OCI-M1 (cell line): ENCODE measurements at places on chromosomes 13 and 19.

DNA sequence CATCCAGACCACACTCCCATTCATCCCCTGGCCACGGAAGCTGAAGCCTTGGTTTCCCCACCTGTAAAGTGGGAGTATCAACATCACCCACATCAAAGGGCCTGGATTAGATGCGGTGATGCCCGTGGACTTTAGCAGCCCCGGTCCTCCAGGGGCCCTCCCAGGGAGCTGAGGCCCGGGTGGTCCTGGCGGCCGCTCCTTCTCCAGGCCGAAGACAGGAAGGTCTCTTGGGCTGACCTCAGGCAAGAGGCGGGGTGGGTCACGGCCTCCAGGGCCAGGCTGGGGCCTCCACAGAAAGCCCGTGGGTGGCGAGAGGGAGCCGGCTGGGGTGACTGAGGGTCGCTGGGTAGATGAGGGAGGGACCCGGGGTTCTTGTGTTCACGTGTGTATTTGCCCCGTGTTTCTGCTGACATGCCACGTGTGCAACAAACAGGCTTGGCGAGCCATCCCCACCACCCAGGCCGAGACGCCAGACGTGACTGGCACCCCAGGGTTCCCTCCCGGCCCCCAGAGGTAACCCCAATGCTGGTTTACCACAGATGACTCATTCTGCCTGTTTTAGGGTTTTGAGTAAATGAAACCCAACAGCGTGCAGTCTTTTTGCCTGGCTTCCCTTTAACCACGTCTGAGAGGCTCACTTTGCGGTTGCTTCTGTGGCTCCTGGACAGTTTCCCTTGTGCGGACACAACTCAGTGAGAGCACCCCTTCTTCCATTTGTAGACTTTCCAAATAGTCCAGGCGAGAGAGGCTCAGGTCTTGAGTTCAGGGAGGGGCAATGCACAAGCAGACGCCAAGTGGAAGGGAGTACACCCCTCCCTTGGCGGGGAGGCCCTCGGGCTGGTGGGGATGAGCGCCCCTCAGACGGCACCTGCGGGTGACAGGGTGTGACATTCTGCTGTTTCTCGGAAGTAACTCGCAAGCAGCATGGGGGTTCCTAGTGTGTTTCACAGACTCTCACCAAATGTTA, 42.9 kb downstream of the C13orf46 start:
- DNase-seq, result no peak

GRCh38 chr19:55261671-55262126, 2.9 kb upstream of the PPP6R1 start:
- no peak for DNase-seq

DNA sequence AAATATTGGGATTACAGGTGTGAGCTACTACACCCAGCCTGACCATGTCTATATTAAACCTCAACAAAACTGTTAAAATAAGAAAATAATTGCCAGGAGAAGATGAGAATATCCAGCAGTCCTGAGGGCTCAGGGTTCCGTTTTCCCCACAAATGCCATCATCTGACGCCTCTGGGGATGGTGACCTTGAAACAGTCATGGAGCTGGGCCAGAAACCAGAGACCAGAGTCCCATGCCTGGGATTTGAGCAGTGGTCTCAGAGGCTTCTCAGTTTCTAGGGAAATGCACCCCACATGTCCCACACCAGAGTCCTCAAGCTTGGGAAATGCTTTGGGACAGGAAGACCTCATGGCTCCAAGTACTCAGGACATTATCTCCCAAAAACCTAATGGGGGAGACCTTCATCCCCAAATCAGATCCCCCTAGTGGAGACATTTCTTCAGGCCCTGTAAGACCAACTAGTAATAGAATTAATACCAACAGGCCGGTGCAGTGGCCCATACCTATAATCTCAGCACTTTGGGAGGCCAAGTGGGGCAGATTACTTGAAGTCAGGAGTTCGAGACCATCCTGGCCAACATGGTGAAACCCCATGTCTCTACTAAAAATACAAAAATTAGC, 2.9 kb upstream of the MAP1S start:
- peak; percentile 13 for DNase-seq

GRCh38 chr13:89457977-89458376, 1786.8 kb downstream of the SLITRK5 start:
- no peak for DNase-seq

- DNase-seq, result peak; percentile 78
Measured at GRCh38 chr19:51480590-51480989, 2.3 kb downstream of the CEACAM18 start.

DNA sequence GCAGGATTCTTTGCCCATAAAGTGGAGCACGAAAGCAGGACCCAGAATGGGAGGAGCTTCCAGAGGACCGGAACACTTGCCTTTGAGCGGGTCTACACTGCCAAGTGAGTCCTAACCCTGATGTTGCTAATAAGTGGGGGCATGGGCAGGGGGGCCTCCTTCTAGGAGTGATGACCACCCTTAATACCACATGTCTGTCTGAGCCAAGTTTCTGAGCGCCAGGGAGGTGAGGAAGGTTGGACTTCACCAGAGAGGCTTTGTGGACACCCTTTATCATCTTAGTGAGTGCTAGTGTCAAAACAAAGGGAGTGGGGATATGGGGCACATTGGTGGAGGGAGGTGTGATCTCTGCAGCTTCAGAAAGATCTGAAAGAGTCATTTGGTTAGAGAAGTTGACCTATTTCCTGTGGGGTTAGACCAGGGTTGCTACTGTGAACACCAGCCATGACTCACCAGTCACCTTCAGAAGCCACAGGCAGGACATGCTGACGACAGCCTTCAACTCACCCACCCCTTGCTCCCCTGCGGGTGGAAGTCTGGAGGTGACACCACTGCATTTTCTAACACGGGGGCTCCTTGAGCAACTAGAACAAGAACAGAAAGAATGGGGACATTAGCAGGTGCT, 8.8 kb downstream of the ALOX5AP start:
- DNase-seq, result peak; percentile 1

DNA sequence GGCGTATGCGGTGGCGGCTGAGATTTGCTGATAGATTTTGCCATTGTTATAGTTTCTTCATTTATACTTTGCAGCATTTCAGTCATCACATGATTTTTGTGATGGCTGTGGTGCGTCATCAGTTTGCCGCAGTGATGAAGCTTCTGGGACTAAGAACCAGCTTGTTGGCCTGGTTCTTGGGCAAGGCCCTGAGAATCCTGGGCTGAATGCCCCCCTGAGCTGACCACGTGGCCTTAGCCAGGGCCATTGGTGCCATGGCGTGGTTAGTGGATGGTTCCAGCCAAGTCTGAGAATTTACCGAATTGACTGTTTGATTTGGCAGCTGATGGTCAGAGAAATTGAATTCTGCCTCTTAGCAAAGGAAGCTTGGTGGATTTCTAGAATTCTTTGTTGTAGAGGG, 17.8 kb downstream of the GATAD2A start:
- no peak for DNase-seq

DNA sequence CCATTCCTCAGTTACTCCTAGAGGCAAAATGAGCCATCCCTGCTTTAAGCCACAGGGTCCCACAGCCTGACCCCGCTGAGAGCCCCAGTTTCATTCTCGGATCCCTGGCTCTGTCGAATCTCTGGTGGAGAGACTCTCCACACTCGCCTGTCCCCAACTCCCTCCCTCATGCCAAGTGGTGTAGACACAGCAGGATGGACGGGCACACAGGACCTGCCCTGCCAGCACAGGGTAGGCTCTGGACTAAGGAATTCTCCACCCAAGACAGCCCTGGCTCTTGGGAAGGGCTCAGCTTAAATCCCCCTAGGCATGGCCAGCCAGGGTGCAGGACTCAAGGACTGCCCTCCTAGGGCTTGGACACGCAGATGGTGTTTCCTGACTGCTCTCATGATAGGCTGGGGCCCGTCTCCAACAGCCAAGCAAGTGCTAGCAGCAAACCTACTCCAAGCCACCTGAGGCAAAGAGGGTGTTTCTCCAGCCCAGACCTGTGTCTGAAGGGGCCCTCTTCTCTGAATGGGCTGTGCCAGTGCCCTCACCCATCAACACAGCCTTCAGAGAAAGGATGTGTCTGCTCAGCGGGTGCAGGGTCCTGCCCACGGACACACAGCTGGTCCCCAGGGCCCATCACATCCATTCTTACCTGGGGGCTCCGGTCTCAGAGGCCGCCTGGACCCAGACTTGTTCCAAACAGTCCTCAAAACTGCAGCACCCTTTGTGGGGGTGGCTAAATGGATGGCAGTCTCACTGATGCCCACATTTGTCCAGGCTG, 65.3 kb downstream of the PEPD start:
- no peak for DNase-seq

DNA sequence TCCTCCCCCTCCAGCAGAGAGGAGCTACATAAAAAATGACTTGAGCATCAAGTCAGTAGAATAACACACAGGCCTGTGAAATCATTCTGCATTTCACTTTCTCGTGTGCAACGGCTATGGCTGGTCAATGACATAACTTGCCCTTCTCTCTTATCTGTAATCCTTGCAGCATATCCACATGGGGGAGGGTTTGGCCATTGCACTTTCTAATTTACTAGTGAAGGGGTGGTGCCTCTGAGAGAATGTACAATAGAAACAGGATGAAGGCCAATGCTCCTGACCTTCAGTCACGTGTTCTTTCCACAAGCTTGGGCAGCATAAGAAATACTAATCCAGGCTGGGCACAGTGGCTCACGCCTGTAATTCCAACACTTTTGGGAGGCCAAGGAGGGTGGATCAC, 641.0 kb upstream of the ARGLU1 start:
- DNase-seq, result peak; percentile 59

DNA sequence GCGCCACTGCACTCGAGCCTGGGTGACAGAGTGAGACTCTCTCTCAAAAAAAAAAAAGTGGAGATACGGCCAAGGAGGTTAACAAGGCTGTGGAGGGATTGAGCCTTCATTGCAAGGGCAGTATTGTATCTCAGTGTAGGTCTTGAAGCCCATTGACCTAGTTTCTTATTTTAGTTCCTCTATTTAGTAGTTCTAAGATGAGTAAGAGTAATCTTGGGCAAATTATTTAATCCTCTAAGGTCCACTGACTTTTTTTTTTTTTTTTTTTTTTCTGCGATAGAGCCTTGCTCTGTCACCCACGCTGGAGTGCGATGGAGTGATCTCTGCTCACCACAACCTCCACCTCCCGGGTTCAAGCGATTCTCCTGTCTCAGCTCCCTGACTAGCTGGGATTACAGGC, 14.3 kb upstream of the ILF3 start:
- DNase-seq, result peak; percentile 70

- peak; percentile 52 for DNase-seq
Measured at GRCh38 chr13:51825165-51825592, 19.8 kb downstream of the TMEM272 start.

- DNase-seq, result no peak
Measured at GRCh38 chr13:81658598-81659370, 1317.9 kb upstream of the SPRY2 start.

GRCh38 chr13:99982036-99982730, 599 bp downstream of the ZIC2 start:
- no peak for DNase-seq

GRCh38 chr13:75715601-75716523, 79.7 kb downstream of the LMO7 start:
- no peak for DNase-seq

DNA sequence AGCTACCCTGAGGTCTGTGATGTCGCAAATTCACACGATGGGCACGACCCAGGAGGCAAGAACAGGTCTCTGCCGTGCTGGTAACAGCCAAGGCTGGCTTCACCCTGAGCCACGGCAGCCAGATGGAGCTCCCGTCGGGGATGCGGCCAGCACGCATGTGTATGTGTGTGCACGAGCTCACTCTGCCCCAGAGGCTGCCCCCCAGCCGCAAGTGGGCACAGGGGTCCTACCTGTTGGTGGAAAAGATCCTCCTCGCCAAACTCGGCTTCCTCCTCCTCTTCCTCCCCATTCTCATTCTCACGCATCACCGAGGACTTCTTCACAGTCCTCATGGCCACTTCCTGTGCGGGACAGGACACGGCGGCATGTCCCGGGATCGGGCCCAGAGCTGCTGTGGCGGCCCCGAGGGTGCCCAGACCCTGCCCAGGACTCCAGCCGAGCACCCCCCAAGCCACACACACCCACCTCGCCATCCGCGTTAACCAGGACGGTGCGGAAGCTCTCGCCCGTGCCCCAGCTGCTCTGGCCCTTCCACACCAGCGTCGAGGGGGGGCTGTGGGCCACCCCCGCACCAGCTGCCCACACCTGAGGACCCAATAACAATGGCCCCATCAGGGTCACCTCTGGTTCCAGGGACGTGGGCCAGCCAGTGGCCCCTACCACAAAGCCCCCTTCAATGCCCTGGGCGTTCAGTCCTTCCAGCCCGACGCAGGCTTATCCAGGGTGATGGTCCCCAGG, 4.1 kb upstream of the TIMM13 start:
- no peak for DNase-seq

DNA sequence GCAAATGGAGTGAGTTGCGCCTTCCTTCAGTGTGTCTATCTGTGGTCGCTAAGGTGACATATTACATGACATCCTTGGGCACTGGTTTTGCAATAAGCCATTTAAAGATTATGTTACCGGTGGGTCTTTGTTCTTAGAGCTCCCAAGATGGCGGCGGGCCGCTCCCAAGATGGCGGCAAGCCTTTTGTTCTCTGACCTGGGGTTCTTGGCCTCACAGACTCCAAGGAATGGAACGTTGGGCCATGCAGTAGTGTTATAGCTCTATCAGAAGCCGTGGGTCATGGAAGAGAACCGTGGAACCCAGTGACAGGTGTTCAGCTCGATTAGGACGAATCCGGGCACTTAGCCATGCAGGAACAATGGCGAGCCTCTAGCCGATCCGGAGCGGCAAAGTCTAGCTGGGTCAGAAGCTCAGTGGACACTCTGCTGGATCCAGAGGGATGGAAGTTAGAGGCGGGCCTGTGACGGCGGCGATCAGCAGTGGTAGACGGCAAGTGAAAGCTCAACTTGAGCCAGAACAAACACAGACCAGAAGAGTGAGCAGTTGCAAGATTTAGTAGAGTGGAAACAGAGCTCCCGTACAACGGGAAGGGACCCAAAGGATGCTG, 188.6 kb downstream of the TEX29 start:
- no peak for DNase-seq

- DNase-seq, result no peak
Measured at GRCh38 chr13:87087741-87088140, 583.4 kb upstream of the SLITRK5 start.

DNA sequence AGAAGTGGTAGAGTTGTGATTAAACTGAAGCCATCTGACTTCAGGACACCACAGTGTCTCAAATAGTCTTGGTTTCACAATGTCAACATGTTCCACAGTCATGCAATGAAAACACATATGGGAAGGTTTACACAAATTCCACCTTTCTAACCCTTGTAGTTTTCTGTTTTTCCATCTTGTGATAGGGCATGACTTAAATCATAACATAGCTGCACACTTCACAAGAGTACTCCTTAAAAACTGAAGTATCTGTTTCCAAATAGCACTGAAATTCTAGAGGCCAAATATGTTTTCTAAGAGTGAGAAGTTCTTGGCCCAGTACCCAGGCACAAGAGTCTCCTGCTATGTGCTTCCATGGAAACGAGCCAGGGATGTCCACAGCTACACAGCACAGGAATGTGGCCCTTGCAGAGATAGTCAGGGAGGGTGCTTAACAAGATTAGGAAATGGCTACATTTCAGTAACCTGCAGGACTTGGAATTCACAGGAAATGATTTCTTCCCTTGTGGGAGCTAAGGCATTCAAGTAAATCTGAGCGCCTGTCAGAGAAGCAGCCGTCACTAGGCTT, 269.1 kb downstream of the NDFIP2 start:
- DNase-seq, result no peak
